ENCODE measurements at places on chromosomes 7 and 10.

GRCh38 chr7:90611115-90611514, 15.0 kb downstream of the CDK14 start:
- DNase-seq: no peak

DNA sequence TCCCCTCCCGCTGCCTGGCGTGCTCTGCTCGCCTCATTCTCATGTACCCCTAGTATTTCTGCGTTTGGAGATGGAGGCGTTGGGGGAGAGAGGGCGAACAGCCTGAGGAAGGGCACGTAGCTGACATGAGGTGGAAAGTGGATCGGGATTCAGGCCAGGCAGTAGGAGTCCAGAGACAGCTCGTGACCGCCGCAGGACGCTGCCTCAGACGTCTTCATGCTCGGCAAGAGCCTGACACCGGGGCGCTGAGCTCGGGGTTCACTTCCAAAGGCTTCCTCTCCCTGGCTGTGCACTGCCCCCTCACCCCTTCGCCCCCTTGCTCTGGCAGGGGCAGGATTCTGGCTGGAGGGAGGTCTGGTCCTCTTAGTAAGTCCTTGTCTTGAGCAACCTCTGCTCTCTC, 374.4 kb upstream of the MKI67 start:
- no peak for DNase-seq

DNA sequence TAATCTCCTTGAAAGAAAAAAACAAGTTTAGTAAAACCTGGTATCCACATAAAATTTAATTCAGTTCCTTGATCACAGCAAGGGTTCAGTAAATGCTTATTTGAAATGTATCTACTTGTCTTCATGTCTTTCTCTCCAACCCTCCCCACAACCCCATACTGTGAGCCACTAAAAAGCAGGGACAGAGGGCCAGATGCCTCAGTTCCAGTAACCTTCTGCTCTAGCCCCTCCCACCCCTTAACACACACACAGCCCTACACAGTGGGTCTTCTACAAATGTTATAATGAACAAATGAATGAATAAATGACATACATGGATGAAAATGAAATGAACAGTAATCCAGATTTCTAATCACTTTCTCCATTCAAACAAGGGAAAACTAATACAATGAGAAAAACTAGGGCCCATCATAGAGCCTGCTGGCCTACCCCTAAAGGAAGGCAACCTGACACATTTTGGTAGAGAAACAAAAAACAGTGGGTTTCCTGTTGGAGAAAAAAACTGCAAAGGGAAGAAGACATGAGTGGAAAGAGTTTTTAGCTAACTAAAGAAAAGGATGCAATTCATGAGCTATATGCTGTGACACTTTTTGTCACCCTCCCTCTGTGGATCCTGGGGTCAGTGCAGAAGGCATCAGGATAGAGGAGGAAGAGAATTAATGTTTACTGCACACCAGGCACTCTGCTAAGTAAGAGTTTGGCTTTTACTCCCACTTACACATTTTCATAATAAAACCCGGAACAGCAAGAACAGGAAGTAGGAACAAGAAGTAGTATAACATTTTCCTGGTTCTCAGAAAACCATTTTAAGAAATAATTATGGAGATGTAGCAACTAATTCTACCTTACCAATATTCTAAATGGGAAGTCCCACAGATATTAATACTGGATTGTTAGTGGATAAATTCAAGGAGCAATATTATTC, 38.1 kb downstream of the ELMO1 start:
- DNase-seq: no peak

DNA sequence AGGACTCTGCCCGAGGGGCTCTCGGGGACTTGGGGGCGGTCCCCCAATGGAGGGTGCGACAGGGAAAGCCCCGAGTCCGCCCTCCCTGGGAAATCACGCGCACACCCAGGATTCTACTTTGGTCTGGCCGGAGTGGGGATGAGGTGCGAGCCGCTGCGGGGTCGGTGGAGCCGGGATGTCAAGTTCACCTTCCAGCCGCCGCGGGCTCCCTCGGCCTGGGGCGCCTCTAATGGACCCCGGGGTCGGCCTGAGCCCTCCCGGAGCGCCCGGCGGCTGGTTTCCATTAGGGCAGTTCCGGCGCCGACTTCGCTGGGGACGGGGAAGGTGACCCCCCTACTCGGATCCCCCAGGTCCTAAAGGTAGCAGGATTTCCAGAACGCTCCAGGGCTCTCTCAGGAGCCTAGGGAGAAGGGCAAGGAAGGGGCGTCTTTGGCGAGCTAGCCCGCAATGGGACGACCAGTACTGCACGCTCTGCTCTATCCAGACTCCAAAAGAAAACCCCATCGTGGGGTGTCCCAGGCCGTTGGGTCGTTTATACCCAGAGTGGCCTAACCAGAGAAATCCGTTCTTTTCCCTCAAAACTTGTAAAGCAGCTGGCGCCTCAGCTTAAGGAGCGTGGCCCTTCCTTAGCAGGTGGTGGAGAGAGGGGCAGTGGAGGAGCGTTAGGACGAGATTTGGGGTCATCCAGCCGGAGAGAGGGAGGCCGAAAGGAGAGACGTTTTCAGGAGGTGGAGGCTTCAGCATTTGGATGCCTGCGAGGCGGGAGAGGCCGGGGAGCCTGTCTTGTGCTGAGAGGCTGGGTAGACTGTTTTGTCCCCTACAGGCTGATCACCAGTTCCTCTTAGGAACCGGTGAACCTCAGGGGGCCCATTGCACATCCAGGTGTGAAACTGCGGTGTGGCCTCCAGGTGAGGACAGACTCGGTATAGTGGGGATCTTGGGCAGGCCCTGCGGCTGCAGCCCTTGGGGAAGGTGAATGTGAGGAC, 860 bp upstream of the WDR86 start:
- no peak for DNase-seq

GRCh38 chr7:131655866-131656265, 99.4 kb upstream of the PODXL start:
- no peak for DNase-seq

DNA sequence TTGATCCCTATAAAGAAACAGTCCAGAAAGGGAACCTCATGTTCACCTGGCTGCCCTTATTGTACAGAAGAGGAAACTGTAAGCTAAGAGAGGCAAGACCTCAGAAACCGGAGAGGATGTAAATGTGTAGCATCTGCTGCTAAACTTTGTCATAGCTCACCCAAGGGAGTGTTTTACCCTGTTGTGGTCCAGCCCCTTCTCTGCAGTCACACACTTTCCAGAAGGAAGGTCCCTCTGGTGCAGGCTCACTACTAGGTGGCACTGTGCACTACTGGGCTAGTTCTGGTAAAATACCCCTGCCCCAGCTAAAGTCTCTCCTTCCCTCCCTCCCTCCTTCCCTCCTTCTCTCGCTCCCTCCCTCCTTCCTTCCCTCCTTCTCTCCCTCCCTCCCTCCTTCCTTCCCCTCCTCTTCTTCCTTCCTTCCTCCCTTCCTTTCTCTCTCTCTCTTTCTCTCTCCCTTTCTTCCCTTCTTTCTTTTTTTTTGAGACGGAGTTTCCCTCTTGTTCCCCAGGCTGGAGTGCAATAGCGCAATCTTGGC, 42.5 kb upstream of the LCOR start:
- no peak for DNase-seq

GRCh38 chr7:66961096-66961495, 34.3 kb downstream of the SBDS start:
- no peak for DNase-seq

DNA sequence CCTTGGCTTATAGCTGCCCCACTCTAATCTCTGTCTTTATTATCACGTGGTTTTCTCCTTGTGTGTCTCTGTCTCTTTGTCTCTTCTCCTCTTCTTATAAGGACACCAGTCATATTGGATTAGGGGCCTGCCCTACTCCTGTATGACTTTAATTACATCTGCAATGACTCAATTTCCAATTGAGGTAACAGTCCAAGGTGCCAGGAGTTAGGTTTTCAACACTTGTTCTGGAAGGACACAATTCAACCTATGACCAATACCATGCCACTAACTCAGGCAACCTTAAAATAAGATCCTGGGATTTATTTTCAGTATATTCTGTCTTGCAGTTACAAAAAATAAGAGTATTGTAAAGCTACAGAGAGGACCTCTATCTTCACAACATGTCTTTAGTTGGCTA, 21.6 kb upstream of the MET start:
- DNase-seq: no peak

DNA sequence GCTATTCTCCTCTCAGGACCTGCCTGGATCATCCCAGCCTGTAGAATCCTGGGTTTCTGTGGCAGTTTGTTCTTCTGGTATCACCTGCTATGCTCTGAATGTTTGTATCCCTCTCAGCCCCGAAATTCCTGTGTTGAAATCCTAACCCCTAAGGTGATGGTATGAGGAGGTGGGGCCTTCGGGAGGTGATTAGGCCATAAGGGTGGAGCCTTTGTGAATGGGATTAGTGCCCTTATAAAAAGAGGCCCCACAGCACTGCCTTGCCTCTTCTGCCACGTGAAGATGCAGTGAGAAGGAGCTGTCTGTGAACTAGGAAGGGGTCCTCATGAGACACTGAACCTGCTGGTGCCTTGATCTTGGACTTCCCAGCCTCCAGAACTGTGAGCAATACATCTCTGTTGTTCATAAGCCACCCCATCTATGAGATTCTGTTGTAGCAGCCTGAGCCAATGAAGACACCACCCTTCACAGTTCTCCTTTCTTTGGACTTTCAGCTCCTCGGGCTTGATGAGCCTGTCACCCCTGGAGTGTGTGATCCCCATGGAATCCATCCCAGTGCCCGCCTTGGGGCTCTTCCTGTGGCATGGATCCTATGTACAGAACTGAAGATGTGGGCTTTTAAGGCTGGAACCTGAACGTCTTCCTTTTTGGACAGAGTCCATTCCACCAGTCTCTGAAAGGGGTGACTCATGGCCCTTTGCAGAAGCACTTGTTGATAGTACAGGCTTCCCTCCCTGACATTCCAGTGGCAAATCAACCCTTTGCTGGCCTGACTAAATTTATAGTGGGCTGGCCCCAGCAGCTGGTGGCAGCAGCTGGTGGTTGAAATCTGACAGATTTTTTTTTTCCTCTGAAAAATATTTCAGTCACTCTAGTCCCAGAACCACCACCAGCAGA, 138.0 kb downstream of the TACC2 start:
- DNase-seq: no peak

GRCh38 chr7:45631569-45631968, 57.4 kb downstream of the ADCY1 start:
- no peak for DNase-seq

- DNase-seq: no peak
Observed at GRCh38 chr10:73065441-73065840, 31.2 kb downstream of the P4HA1 start.

DNA sequence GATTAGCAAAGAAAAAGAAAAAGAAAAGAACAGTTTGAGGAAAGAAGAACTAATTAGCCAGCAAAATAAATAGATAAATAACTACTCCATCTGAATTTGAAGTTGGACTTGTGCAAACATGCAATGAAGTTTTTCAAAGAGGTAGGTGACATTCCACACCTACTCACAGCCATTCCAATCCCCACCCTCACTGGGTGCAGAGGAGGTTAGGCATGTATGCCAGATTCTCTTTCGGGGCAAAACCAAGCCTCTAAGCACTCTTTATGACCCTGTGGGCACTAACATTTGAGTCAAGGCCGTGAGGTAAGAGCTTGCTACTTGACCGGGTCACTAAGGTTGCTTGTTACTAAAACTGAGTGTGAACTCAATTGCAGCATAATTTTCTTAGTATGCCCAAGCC, 108.4 kb upstream of the SEMA3A start:
- no peak for DNase-seq

- DNase-seq: no peak
Observed at GRCh38 chr10:85995791-85996190, 370.8 kb downstream of the GRID1 start.

DNA sequence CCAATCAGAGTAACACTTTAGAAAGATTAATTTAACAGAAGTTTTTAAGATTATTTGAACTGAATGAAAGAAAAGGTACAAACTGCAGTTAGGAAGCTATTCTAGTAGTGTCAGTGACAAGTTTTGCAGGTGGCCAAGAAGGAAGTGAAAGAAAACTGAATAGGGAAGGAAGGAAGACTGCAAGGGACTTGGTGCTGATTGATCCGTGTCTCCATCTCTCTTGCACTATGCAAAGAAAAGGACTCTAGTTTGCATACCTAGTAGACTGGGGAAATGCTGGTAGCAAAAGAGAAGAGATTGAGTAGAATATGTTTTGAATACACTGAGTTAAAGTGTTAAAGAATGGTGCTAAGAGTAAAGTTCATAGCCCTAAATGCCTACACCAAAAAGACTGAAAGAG, 33.0 kb downstream of the OR6V1 start:
- DNase-seq: no peak

GRCh38 chr7:27151341-27151930, 947 bp downstream of the HOXA3 start:
- no peak for DNase-seq

DNA sequence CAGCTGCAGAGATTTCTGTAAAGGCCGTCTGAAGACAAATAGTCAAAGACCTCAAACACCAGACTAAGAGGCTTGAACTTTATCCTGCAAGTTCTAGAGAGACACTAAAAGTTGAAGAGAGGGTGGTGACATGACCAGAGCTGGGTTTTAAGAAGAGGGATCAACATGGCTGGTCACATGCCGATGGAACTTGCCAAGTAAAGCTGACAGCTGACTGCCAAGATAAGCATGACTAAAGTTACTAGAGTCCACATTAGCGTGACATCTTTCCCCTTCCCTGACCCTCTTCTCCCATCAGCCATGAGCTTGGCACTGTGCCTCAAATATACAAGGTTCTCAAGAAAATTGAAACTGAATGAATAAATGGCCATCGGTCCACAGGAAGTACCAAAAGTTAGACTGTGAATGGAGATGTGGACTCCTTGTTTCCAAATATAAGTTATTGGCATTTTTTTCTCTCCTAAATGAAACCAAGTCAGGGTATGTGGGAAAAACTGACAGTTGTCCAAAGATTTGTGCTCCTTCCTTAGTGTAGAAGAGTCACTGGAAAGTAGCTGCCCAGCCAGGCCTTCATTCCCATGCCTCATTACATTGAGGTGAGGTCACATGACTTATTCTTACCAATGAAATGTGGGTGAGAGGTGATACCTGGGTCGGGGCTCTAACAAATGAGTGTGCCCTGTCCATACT, 24.5 kb downstream of the XPNPEP1 start:
- no peak for DNase-seq
